Activated naive CD4-positive, alpha-beta T cell (primary cell): ENCODE measurements at places on chromosomes 4 and X.

- DNase-seq, result no peak
Observed at GRCh38 chr4:95693594-95693993, 144.8 kb upstream of the UNC5C start.

- no peak for DNase-seq
Observed at GRCh38 chrX:149819371-149819770, 37.6 kb downstream of the MAGEA9 start.

GRCh38 chrX:97189668-97190067, 306.0 kb downstream of the RPA4 start:
- DNase-seq, result no peak

DNA sequence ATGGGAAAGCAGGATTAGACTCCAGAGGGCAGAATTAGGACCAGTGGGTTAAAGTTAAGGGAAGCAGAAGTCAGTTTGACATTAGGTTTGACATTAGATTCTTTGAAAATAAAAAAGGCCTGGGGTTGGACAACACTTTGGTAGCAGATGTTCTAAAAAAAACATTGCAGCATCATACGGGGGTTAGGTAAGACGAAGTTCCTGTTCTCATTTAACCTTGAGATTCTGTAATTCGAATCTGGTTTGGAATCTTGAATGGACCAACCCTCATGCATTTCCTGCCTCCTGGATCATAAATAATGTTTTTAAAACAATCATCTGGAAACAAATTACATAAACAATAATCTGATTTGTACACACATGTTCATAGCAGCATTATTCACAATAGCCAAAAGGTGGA, 181.0 kb downstream of the SHROOM3 start:
- no peak for DNase-seq

GRCh38 chr4:161696944-161697343, 466.9 kb downstream of the FSTL5 start:
- DNase-seq, result no peak

DNA sequence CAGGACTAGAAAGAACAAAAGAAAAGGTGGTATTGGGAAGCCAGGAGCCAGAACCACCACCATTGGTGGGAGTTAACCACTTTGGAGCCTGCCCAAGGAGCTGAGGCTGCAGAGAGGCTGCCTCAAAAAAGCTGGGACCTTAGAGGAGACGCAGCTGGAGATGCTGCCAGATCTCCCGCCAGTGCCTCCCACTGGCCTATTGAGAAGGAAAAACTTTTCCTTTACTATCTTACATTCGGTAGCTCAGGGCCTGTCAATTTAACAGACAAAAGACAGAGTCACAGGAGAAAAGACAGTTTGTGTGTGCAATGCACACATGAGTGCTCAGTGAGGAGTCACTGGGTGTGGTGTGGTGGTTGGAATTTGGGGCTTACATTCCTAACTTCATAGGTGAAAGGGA, 52.4 kb upstream of the HPSE start:
- DNase-seq, result no peak

GRCh38 chrX:57266871-57267270, 19.6 kb upstream of the FAAH2 start:
- DNase-seq, result no peak

DNA sequence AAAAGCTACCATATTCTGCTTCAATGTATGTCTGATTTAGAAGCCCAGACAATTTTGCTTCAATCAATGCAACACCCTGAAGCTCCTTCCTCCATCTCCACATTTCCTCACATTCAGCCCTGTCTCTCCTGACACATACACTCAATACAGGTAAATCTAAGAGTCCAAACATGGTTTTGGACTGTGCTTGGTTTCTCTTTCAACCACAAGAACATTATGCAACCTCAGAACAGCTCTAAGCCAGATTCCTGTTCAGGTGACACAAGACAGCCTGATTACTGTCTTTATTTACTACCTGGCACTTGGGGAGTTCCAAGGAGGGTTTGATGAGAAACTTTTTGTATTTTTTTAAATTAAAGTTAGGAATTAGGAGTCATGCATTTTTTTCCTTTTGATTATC, 307.5 kb upstream of the SLIT2 start:
- DNase-seq, result no peak

DNA sequence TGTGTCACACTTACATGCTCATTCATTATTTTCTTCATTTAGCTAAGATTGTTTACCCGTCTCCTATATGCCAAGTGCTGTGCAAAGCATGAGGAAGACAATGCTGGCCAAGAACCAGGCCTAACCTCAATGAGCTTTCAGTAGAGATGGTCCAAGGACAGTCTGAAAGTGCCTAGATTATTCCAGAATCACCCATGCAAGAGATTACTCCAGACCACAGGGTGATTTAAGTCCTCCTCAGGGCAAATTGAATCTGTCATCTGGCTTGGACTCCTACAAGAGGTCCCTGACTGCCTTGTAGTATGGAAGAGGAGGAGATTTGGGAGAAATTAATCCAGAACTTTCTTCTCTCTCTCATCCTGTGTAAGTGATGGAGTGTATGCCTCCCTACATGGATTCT, 99.4 kb upstream of the NDP start:
- DNase-seq, result no peak

- no peak for DNase-seq
Observed at GRCh38 chr4:37537484-37537883, 148.7 kb downstream of the RELL1 start.

DNA sequence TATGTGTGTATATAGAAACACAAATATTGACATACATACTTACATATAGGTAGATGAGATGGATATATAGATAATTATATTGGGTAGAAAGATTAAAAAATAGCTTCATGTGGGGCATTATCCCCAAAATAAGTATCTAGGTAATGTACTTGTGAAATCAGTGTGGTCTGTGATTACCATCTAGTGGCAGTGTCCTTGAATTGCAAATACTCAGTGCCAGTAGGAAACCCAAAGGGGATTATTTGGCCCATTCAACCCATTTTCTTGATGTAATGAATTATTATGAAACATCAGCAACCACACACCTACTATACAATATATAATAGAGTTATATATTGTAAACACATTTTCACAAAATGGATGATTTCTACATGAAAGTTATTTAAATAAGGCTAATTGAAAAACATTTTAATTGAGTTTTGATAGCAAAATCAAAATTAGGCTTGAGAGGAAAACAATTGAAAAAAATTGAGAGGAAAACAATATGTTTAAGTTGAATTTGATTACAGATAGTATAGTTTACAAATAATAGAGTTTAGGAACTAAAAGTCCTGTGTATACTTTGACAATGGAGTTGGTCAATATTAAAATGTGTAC, 389.4 kb downstream of the GALNTL6 start:
- DNase-seq, result no peak

DNA sequence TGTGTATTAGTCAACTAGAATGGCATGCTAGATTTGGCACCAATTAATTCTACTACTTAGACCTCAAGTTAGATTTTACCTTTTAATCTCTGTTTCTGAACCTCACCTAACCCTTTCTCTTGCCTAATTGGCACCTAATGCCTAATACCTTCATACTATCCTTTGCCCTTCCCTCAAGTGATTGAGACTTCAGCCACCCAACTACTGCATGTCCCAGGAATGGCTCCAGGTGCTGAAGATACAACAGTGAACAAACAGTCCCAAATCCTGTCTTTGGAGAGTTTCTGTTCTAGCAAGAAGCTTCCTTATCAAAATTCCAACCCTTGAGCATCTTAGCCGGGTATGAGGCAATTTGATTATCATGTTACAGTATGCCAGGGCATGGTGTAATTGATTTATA, 139.9 kb downstream of the CPE start:
- no peak for DNase-seq

- no peak for DNase-seq
Observed at GRCh38 chr4:107432451-107432850, 287.6 kb downstream of the PAPSS1 start.

GRCh38 chr4:163762741-163763140, 268.3 kb downstream of the TMA16 start:
- no peak for DNase-seq
